ENCODE measurements at places on chromosomes 16 and 17.

DNA sequence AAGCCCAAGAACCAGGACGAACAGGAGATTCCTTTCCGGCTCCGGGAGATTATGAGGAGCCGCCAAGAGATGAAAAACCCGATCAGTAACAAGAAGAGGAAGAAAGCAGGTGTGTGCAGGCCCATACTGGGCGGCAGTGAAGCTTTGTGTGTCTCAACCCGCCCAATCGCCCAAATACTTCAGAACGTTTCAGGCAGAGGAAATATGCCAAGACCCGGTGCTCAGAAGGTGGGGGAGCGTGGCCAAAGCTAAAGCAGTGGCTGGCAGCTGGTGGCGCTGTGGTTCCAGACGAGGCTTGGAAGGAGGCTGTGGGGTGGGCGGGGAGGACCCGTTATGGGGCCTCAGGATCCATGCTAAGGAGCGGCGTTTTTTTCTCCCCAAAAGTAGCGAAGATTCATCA is 1.2 kb downstream of the CCDC137 start:
- peak; percentile 72 for DNase-seq

- DNase-seq: no peak
These were observed 26.6 kb downstream of the GOSR2 start for GRCh38 chr17:46949291-46950174.

GRCh38 chr17:35242158-35242804 is 591 bp upstream of the SLFN5 start:
- DNase-seq: peak; percentile 73

- peak; percentile 48 for DNase-seq
These were observed 4.3 kb upstream of the MYL4 start for GRCh38 chr17:47204722-47205418.

- no peak for DNase-seq
These were observed 36.2 kb downstream of the ABR start for GRCh38 chr17:1143573-1143972.

DNA sequence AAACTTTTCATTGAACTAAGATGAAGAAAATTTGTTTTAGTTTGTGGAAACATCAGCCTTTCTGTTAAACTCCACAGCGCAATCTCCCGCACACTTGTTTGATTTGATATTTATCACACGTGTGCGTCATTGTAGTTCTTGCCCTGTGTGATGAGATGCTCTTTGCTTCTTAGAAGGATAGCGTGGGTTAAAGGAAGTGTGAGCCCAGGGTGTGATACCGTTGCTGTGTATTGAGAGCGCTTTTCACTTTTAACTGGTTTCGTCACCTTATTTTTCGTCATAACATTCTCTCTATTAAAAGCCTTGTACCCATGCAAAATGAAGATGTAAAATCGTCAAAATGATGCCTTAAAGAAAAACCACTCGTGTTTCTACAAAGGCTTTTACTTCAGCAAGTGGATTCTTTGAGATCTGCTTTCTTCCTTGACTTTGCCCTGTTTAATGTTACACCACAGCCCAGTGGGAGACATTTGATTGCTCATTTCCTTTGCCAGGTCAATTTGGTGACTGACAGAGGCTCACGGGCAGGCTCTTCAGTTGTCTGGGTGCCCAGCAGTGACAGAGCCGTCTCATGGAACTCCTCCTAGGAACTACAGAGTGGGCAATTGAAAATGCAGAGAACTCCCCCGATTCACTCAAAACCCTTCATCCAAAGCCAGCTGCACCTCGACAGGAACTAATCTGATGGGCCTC is 61.1 kb downstream of the RPA1 start:
- DNase-seq: no peak

DNA sequence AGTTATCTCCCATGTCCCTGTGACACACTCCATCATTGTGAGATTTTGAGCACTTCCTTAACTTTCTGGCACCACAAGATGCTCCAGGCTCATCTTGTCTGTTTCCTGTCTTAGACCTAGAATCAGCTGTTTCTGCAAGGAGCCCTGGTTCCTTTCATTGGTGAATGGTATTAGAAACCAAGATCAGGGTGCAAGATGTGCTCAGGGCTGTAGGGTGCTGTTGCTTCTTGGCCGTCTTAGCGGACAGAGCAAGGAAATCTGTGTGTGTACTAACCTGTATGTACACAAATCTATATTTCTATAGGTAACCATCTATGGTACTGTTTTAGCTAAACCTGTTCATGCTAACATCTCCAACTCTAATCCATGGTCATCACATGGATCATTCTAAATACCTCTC is 8.1 kb upstream of the PRM1 start:
- DNase-seq: no peak

- no peak for DNase-seq
These were observed 27.8 kb upstream of the USP36 start for GRCh38 chr17:78868391-78868790.

DNA sequence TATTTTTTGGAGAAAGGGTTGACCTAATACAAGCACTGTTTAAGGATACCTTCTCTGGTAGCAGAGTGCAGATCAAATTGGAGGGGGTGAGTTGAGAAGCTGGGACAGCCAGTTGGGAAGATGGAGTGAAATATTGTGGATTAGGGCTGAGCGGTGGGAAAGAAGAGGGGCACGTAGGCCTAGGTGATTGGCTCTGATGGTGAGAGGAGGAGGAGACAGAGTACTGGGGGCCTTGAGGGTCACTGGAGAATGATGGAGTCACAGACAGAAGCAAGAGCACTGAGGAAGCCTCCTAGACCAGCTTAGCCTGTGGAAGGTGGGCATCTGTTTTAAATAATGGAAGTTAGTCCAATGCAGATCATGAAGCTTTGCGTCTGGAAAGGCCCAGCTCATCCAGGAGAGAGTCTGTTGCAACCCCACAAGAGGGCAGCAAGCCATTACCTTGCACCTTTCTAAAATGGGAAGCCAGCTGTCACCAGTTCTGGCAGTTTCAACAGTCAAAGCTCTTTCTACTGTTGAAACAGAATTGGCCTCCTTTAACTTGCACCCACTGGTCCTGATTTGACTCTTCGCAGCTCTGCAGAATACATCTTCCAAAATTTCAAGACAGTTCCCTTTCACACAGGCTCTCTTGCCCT is 11.8 kb downstream of the SLC9A5 start:
- peak; percentile 84 for DNase-seq

DNA sequence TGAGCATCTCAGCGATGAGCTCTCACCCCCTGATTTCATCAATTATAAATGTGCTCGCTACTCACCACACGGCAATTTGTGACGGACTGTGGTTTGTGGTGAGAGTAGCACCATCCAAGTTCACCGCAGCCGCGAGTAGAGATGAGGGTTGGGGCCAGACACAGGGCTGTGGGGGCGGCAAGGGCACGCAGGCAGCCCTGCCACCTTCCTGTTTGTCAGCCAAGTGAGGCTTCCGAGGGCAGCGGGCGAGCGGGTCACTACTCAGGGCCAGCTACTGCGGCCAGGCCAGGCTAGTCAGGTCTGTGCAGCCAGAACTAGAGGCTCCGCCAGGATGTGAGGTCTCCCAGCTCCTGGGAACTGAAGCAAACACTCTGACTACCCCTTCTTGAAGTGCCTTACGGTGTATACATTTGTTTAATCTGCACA is 39.6 kb upstream of the MEOX1 start:
- DNase-seq: peak; percentile 77

DNA sequence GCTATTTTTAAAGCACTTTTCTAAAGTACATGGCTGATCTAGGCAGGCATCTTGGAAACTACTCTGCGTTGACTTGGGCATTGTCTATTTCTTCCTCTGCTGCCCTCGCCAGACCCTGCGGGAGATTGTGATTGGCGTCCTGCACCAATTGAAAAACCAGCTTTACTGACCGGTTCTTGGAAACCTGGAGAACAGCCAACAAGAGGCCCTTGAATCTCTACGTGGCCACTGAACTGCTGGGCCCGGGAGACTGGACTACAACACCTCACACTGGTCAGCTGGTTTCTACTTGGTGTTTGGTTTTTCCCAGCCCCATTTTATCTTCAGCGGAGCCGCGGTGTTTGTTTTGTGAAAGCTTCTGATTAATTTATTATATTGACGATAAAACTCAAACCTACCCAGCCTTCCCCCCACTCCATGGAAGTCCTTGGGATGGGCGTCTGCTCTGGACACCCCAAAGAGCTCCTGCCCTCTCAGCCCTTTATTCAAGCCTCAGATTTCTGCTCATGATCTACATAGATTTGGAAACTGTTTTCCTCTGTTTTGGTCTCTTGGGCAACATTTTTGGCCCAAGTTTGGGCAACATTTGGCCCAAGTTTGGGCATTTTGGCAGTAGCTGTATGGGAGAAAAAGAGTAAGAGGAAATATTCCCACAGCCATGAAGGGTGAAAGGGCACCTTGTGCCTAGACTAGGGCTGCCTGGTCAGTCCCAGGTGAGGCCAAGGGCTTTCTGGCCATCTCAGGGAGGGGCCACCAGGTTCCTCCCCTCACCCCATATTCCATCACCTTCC is 4.7 kb downstream of the MLX start:
- no peak for DNase-seq

DNA sequence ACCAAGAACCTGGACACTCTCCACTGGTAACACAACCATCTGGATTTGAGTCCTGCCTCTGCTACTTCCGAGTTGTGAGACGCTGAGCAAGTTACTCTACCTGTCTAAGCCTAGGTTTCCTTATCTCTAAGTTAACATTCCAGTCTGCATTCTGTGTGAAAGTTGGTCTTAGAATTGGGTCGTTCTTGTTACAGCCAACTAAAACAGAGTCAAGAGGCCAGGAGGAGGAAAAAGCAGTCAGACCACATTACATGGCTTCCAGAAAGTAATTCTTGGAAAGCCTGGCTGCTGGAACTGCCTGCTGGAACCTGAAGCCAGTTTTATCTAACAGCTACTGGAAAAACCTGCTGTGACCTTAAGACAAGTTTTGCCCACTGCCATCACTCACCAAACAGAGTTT is 38.4 kb upstream of the XYLT1 start:
- DNase-seq: no peak

- DNase-seq: peak; percentile 50
These were observed 8.6 kb downstream of the RIPOR1 start for GRCh38 chr16:67537270-67537635.

- DNase-seq: peak; percentile 87
These were observed 709 bp upstream of the ENO3 start for GRCh38 chr17:4950075-4950745.

DNA sequence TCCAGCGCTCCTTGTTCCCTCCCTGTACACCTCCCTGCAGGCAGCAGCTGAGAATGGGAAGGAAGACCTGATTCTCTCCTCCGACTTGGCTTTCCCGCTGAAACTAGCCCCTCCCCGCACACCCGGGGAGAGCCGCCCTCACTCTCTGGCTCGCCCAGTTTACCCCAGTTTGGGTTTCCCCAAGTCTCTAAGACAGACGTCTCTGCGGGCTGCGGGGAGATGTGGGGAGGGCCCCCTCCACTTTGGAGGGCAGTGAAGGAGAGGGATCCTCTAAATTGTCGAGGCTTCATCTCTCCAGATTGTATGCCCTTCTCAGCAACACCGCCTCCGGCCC is 797 bp downstream of the GRB7 start:
- DNase-seq: no peak

- DNase-seq: no peak
These were observed 7.5 kb downstream of the NME3 start for GRCh38 chr16:1763521-1764511.

DNA sequence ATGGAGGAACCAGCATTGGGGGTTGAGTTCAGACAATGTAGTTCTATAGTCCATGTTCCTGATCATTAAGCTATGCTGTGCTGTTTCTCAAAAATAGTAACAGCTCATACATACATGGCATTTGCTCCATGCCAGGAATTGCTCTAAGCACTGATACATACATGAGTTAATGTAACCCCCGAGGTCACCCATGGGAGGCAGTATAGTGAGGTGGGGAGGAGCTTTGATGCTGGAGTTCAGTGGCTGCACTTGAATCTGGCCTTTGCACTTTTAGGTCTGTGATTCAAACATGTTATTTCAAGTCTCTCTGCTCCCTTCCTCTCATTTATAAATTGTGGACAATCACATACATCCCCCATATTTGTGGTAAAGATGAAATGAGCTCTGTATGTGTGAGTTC is 223.1 kb upstream of the WSB1 start:
- no peak for DNase-seq

GRCh38 chr17:44928136-44928535 is 12.8 kb upstream of the GFAP start:
- no peak for DNase-seq

- DNase-seq: no peak
These were observed 13.2 kb downstream of the ZNF821 start for GRCh38 chr16:71870818-71871217.

GRCh38 chr17:58153046-58153445 is 4.9 kb downstream of the OR4D1 start:
- DNase-seq: peak; percentile 83

- DNase-seq: peak; percentile 73
These were observed 4.5 kb downstream of the CCR7 start for GRCh38 chr17:40560592-40561293.

DNA sequence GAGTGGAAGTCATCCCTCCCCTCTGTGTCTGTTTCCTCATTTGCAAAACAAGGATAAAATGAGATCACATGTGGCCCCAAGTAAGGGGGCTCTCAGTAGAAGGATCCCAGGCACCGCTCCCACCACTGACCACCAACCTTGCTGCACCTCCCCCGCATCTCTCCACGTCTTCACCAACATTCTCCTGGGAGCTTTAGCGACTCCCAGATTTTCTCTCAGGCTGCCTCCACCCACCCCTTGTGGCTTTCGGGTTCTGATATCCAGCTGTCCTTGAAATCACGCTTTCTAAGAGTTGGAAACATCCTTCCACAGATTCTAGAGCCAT is 16.4 kb upstream of the NTN1 start:
- no peak for DNase-seq

GRCh38 chr17:73595479-73595878 is 48.8 kb downstream of the SDK2 start:
- DNase-seq: peak; percentile 21

- peak; percentile 42 for DNase-seq
These were observed 6.5 kb downstream of the IRX5 start for GRCh38 chr16:54936979-54937670.

DNA sequence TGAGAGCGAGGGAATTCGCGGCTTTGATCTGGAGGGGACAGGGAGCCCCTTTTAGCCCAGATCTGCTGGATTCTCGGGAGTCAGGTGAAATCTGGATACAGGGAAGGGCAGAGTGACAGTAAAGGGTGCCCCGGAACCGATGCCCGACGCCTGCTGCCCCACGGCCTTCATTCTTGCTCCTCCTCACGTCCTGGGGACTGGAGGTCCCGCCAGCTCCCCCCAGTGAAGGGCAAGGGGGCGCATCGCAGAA is 596 bp downstream of the OR1F1 start:
- DNase-seq: no peak

DNA sequence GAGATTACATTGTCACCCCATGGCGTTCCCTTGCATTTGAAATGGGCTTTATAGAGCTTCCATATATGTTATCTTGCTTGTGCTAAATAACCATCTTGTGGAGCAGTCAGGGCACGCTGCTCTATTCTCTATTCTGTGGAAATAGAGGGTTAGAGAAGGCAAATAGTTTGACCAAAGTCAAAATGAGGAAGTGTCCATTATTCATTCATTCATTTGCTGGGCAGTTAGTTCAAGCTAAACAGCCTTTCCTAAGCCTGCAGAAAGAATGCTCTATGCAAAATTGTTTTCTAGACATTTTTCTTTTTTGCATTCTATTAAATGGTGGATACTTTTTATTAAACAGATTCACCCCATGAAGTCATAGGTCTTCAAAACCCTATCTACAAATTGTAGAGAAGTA is 67.8 kb upstream of the ELAC2 start:
- DNase-seq: no peak
